ENCODE measurements at places on chromosomes 16 and 17. TPM values are rescaled to one million over a fixed set of nuclear protein-coding genes. Genes with fewer than 3 reads are reported as not detected.

Gene CCL22
- 0.17 TPM for total RNA-seq

Gene BCL6B
- not detected for total RNA-seq

Gene IL21R
- total RNA-seq = not detected

Gene TSNAXIP1
- 0.96 TPM for total RNA-seq

All from mammary epithelial cell (primary cell).